ENCODE measurements at places on chromosomes 7 and 10.

- no peak for DNase-seq
These were observed 374.9 kb upstream of the PODXL start for GRCh38 chr7:131931370-131931769.

DNA sequence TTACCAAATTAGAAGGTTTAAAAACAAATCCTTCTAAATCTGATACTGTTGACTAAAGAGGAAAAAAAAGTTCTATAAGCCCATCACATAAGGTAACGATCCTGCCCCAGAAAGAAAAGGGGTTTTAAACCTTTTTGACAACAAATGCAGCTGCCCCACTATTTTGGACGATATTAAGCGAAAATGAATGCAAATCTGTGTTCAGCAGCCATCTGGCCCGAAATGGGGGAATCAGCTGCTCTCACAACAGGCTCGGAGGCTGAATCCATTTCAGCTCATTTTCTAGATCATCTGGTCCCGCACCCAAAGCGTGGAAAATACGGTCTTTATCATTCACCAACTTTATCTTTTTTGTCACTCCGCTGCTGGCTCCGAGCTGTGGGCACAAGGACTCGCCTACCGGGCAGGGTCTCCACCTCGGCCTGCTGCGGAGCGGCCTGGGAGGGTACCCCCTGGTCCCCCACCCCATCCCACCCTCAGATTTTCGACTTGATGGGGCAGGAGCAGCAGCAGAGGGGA, 2.4 kb upstream of the EBF3 start:
- peak; percentile 55 for DNase-seq

- DNase-seq, result no peak
These were observed 145.0 kb downstream of the C7orf25 start for GRCh38 chr7:42766782-42767423.

GRCh38 chr7:105982388-105982787, 19.3 kb downstream of the CDHR3 start:
- no peak for DNase-seq

DNA sequence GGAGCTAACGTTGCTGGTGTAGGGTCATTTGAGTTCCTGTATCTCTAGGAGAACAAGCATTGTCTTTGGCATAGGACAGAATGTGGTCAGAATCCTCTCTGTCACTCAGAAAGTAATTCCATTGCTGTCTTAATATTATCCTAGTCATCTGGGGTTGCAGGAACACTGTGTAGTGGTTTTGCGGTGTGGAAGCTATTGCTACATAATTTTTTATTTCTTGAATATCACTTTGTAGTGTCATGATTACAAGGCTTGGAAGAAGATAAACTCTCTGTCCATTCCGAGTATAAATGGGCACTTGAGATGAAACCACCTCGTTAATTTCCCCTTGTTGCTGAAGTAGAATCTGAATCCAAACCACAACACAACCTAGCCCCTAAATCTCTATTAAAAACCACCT, 919.2 kb downstream of the LRMDA start:
- DNase-seq, result no peak

DNA sequence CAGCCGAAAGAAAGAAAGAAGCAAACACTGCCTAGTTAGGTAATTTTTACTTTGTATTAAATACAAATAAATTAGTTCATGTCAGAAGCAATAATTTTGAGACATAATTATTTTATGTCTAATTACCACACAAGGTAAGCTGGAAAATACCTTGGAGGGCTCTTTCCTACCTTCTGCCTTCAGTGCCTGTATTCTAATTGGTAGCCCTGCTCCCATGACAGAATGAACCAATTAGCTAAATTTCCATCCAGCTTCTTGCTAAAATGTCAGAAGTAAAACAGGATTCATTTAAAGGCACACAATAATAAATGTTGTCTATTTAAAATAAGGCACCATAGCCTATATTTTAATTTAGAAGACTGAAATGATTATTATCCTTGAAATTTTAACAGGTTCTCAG, 135.4 kb upstream of the POT1 start:
- DNase-seq, result no peak

- no peak for DNase-seq
These were observed 45.2 kb upstream of the SPOCK2 start for GRCh38 chr10:72133517-72133916.

DNA sequence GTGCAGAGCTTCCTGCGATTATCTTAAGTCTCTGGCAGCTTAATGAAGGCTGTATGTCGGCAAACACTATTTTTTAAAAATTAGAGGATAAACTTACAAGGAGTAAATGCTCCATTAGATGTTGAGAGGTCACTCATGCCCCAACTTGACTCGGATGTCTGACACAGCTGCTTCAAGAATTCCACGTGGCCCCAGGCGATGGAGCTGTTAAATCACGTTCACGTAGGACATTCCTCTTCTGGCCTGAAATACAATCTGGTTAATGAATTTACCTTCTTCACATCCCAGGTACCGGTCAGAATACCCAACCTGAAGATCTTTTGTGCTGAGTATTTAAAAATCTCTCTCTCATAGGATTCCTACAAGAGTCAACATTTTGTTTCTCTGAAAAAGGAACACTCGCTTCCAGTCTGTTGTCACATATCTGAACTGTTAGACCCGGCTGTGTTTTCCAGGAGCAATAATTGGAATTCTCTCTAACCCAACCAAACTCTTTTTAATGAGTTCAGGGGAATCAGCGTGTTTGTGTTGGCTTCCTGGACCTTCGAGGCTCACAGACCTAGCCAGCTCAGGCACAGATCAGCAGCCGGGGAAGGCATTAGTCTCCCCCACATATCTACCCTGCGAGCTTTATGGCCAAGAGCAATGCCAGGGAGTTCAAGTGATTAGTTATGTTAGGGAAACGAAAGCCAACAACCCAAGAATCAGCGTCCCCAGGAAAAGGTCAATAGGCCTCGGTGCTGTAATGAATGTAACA, 284.9 kb downstream of the FGFR2 start:
- DNase-seq, result no peak

- DNase-seq, result no peak
These were observed 167.0 kb downstream of the SFMBT2 start for GRCh38 chr10:7243873-7244272.

- DNase-seq, result no peak
These were observed 189.0 kb downstream of the TCF7L2 start for GRCh38 chr10:113138937-113139585.

- DNase-seq, result no peak
These were observed 566 bp downstream of the ZNF789 start for GRCh38 chr7:99473315-99473596.

DNA sequence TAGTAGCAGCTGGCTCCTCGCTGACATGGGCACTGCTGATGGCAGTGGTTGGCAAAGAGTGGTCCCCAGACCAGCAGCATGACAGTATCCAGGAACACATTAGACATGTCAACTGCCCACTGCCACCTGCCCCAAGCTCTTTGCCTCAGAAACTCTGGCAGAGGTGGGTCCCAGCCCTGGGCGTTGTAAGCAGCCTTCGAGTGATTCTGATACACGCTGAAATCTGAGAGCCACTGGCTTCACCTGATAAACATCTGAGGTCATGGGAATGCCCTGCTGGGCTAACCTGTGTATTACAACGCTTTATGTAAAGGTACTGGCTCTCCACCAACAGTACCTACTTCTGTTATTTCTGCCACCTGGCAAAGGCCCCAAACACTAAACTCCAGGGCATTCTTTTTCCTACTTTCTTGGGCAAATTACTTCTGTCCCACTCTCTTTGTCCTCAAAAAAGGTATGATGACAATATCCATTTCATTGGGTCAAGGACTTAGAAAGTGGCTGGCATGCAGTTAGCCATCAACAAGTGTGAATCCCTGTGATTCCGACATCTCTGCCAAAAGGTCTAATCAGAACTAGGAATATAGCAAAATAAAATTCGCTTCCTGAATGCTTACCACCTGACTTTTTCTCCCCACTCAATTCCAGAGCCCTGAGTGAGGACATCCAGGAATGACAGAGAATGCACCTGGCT, 9.2 kb downstream of the SGMS1 start:
- peak; percentile 16 for DNase-seq

- DNase-seq, result no peak
These were observed 798.1 kb downstream of the GATA3 start for GRCh38 chr10:8852546-8852945.

DNA sequence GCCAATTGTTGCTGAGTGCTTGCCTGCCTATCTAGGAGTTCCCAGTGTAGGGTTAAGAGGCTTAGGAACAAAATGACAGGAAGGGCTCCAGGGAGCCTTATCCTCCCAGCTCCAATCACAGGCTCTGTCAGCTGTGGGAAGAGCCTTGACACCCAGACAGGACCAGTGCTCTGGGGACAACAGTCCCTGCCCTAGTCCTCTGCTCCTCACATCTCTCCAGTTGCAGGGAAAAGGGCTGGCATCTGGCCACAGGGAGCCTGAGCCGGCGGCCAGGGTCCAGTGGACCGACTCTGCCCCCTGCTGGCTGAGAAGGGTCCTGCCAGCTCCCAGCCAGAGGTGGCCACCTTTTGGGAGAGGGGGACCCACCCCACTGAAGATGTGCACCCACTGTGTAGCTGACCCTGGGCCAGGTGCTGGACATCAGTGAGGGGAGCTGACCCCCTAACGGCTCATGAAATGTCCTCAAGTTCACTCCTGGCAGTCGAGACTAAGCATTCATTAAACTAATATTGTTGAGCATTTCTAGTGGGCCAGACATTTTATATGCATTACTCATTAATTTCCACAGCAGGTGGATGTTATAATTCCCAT, 17.6 kb downstream of the DNAJB12 start:
- DNase-seq, result no peak

- no peak for DNase-seq
These were observed 259.8 kb downstream of the CSTF2T start for GRCh38 chr10:51439645-51440044.

All from NCI-H524 (cell line).